CD4-positive, alpha-beta T cell (primary cell): ENCODE measurements at places on chromosomes 3 and 15. TPM values are rescaled to one million over a fixed set of nuclear protein-coding genes. Genes with fewer than 3 reads are reported as not detected.

DNA sequence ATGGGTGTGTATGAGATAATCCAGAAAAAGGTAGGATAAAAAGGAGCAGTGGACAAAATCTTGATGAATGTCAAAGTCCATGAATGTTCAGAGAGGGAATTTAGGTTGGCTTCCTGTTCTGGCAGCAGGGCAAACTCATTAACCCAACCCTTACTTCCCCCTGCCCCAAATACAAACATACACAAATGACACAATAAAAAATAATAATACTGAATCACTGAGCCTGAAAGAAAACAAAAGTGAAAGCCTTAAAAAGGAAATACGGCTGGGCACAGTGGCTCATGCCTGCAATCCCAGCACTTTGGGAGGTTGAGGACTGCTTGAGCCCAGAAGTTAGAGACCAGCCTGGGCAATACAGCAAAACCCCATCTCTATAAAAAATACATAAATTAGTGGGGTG lies 62.9 kb downstream of the GPR176 start:
- no peaks in the 10 kb centered on the region for H3K4me1 ChIP-seq
- no peak overlapping the region for H3K4me3 ChIP-seq
- H3K27me3 ChIP-seq, result peaks cover 4% of the 10 kb centered on the region
- no peak overlapping the region for H3K27ac ChIP-seq
- H3K36me3 ChIP-seq, result no peaks in the 10 kb centered on the region

PARP15 gene
- 41.6 TPM for total RNA-seq

DNA sequence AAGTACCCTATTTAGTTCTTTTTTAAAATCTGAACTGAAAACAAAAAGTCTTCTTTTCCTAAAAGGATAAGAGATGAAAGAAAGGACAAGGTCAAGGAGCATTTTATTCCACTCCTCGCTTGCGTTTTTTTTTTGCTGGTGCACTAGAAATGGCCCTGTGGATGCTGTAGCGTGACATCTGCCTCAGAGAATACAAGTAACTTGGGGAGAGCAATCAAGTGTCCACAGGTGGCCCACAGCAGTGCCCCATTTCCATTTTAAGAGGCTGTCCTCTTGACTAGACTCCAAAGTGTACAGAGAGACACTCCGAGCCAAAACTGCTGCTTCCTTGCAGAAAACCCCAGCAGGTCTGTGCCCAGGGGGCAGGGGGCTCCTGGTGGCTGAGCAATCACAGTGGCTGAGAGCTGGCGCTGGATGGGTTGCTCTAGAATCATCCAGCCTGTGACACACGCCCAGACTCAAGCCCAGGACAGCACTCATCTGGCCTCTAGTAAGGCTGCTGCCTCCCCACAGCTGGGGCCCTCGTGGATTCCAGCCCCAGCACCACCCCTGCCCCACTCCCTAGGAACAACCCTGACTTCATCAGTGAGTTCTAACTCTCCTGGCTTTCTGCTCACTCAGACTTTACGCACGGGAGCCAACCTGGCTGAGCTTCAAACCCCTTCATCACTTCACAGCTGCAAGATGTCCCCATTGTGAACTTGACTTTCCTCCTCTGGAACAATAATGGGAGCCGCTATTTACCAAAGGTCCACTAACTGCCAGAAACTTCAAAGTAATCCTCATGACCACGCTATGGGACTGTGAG lies 71.1 kb upstream of the SPATA12 start:
- H3K27ac ChIP-seq, result no peak overlapping the region
- no peak overlapping the region for H3K4me3 ChIP-seq
- peaks cover 17% of the 10 kb centered on the region for H3K4me1 ChIP-seq
- DNase-seq, result no peak

DNA sequence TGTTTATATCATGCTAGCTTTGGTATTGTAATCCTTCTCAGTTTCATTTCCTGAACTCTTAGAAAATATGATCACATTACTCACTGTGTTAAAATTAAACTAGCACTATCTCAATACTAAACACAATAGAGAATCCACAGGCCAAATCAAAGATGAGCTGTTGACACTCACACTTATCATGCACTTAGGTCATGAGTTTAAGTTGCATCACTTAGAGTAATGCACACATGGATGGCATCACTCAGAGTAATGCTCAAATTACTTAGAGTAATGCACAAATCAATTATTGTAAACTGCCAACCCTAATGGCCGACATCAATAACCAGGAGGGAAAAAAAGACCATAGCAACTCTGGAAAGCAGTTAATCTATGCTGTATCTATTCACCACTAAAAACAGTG lies 40.0 kb upstream of the MCF2L2 start:
- no peak overlapping the region for H3K4me3 ChIP-seq
- no peak for DNase-seq
- H3K4me1 ChIP-seq, result peaks cover 7% of the 10 kb centered on the region
- H3K27ac ChIP-seq, result no peak overlapping the region

GRCh38 chr15:60585743-60586708 lies 107.1 kb upstream of the ICE2 start:
- DNase-seq, result peak; percentile 20
- H3K36me3 ChIP-seq, result no peaks in the 10 kb centered on the region
- H3K27ac ChIP-seq, result peak overlapping the region; percentile 21
- peaks cover 35% of the 10 kb centered on the region for H3K4me1 ChIP-seq
- no peaks in the 10 kb centered on the region for H3K27me3 ChIP-seq
- H3K4me3 ChIP-seq, result peak overlapping the region; percentile 13

- DNase-seq, result no peak
- H3K4me3 ChIP-seq, result no peak overlapping the region
Observed at GRCh38 chr15:61102281-61102680, 126.8 kb downstream of the RORA start.

NXPE3 gene
- total RNA-seq, result 37.4 TPM

GRCh38 chr3:190155752-190156151 lies 35.1 kb upstream of the P3H2 start:
- no peak overlapping the region for H3K27ac ChIP-seq
- no peak overlapping the region for H3K4me3 ChIP-seq
- DNase-seq, result no peak
- H3K4me1 ChIP-seq, result no peaks in the 10 kb centered on the region
- H3K27me3 ChIP-seq, result no peaks in the 10 kb centered on the region

DNA sequence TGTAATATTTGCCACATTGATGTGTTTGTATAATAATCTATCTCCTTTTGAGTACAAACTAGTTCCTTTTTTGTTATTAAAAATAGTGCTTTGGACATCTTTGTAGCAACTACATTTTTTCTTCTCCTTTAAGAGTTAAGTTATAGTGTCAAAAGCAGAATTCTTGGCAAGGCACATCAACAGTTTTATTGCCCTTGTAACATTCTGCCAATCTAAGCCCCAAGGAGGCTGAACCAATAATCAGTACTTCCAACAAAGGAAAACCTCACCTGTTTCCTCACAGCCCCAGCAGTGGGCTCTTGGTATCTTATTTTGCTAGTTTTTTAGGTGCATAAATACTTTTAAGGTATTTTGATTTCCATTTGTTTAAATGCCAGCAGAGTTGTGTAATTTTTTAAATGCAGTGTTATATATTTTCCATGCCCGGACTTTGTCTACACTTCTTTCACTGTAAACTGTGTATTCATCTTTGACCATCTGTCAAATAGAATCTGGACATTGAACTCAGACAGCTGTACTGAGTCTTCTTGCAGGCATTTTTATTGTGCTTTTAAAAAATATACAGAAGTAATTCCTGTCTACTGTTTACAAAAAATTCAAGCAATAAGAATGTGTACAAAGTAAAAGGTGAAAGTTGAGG lies 101.0 kb downstream of the MYLK start:
- H3K4me3 ChIP-seq, result no peak overlapping the region
- H3K4me1 ChIP-seq, result no peaks in the 10 kb centered on the region
- no peak overlapping the region for H3K27ac ChIP-seq
- H3K27me3 ChIP-seq, result no peaks in the 10 kb centered on the region
- no peak for DNase-seq
- no peaks in the 10 kb centered on the region for H3K36me3 ChIP-seq

TMEM44 gene
- total RNA-seq, result 0.98 TPM

DNA sequence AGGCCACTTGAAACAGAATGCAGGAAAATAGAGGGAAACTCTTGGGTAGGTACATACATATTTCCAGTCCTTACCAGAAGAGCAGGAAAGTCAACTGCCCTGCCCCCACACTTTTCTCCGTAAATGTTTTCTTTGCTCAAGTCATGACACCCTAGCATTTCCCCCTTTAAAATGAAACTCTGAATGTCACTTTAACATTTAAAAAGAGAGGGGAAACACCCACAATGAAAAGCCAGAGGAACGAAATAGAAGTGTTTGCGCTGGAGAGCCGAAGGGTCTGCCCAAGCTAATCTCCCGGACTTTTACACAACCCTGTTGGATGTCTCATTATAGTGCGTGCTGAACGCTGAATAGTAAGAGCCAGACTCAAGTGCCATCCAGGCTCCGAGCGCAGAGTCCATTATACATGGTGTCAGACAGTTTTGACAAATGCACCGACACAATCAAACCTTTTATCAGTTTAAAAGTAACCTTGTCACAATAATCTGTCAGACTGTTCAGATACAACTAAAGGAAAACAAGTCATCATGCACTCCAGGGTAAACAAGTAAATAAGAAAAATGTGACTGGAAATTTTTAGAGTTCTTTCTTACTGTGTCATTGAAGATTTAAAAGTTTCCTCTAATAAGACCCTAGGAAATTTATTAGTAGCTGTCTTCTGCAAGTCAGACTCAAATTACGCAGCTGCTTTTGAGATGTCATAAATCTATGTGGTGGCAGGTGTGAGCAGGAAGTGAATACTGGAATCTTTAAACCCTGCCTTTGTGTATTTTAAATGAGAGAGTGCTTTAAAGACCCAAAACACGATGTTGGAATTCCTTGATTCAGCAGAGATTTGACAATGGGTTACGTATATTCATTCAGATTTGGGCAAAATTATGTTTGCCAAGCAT lies 159.8 kb downstream of the RBMS3 start:
- H3K27me3 ChIP-seq, result no peaks in the 10 kb centered on the region
- no peak overlapping the region for H3K4me3 ChIP-seq
- no peaks in the 10 kb centered on the region for H3K4me1 ChIP-seq

- DNase-seq, result no peak
- H3K27ac ChIP-seq, result no peak overlapping the region
- peaks cover 7% of the 10 kb centered on the region for H3K27me3 ChIP-seq
- H3K4me3 ChIP-seq, result no peak overlapping the region
Observed at GRCh38 chr3:44100298-44100695, 141.4 kb upstream of the TOPAZ1 start.

CISH gene
- 3.5 TPM for total RNA-seq

KLHL6 gene
- total RNA-seq, result 23.9 TPM

DNA sequence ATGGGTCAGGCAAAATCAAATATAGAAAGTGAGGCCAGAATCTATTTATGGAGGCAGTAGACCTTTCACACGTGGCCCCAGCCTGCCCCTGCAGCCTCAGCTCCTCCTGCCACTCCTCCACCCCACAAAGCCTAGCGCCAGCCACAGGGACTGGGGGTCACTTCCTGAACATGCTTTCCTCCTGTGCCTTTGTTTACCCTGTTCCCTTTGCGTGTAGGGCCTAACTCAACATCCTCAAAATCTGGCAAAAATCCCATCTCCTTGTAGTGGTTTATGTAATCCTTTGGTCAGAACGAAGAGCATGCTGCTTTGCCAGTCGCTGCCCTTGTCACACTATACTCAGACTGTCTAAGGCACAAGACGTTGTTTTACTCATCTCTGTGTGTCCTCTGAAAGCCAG lies 39.6 kb downstream of the KBTBD12 start:
- no peak overlapping the region for H3K4me3 ChIP-seq
- DNase-seq, result no peak
- no peak overlapping the region for H3K27ac ChIP-seq
- peaks cover 7% of the 10 kb centered on the region for H3K27me3 ChIP-seq
- no peaks in the 10 kb centered on the region for H3K36me3 ChIP-seq

DNA sequence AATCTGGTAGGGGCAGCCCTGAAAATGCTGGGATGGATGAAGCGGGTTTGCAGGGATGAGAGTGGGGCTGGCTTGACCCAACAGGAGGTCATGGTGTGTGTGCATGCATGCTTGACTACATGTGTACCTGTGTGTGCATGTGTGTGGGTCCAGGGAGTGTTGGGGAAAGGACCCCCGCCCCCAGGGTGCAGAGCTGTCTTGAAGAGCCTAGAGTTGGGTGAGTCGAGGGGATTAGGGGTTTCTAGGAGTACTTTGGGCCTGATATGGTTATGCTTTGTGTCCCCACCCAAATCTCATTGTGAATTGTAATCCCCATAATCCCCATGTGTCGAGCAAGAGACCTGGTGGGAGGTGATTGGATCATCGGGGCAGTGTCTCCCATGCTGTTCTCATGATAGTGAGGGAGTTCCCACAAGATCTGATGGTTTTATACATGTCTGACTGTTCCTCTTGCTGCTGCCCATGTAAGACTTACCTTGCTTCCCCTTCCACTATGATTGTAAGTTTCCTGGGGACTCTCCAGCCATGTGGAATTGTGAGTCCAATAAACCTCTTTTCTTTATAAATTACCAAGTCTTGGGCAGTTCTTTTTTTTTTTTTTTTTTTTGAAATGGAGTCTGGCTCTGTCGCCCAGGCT lies 5.2 kb upstream of the LCTL start:
- no peaks in the 10 kb centered on the region for H3K36me3 ChIP-seq
- no peak overlapping the region for H3K27ac ChIP-seq
- peaks cover 7% of the 10 kb centered on the region for H3K4me1 ChIP-seq

DNA sequence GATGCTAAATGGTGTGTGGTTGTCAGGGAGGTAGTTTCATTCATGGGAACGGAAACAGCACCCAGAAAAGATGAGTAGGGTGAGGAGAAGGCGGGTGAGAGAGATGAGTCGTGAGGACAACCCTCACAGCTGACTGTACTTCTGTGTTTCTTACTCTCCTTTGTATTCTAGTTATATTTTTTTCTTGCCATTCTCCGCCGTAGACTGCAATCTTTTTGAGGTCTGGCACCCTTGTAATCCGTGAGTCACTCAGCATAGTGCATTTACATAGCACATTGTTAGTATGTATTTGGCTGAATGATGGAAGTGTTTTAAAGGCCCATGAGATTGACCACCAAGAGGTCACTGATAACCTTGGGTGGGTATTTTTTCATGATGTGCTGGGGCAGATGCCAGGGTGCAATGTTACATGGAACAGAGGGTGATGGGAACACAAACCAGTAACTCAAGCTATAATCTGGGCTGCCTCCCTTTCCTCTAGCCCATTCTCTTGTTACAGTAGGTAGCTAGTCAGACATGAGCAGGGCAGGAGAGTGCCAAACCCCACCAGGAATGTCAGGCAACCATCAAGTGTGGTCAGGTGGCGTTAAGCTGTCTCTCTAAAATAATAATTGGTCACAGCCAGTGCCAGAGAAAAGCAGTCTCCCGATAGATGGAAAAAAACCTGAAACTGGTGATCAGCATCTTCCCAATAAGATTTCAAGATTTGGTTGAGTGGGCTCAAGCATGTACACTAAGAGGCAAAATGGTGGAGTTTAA lies 18.8 kb upstream of the DGKG start:
- H3K4me1 ChIP-seq, result no peaks in the 10 kb centered on the region
- DNase-seq, result no peak
- H3K4me3 ChIP-seq, result no peak overlapping the region
- H3K27me3 ChIP-seq, result no peaks in the 10 kb centered on the region
- H3K36me3 ChIP-seq, result no peaks in the 10 kb centered on the region
- H3K27ac ChIP-seq, result no peak overlapping the region

DNA sequence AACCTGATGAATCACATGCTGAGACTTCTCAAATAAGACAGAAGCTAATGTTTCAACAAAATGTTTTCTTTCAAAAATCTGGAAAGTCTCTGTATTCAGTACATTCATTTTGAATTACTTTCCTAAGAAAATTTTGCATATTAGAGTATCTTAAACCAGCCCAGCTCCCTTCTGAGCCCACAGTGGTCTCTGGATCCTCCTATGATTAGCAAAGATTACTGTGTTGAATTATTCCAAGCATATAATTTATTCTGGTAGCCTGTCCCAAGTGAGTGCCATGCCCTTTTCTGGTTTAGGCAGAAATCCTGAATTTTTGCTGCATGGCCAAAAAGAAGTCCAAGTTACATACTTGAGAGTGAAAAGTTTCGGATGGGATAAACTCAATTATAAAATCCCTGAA lies 279.0 kb downstream of the CTNNB1 start:
- H3K4me1 ChIP-seq, result no peaks in the 10 kb centered on the region
- no peaks in the 10 kb centered on the region for H3K36me3 ChIP-seq
- H3K4me3 ChIP-seq, result no peak overlapping the region
- H3K27ac ChIP-seq, result no peak overlapping the region
- DNase-seq, result no peak

MASP1 gene
- total RNA-seq, result not detected
